ENCODE measurements at places on chromosomes 13 and 19. TPM values are rescaled to one million over a fixed set of nuclear protein-coding genes. Genes with fewer than 3 reads are reported as not detected.

GRCh38 chr13:83880275-83881139, 1.8 kb downstream of the SLITRK1 start:
- DNase-seq: no peak

- no peak for DNase-seq
Observed at GRCh38 chr13:96002322-96003131, 50.7 kb downstream of the UGGT2 start.

GRCh38 chr13:100645382-100645781, 29.2 kb downstream of the TMTC4 start:
- DNase-seq: no peak

- DNase-seq: no peak
Observed at GRCh38 chr13:32600890-32601289, 14.6 kb downstream of the PDS5B start.

DNA sequence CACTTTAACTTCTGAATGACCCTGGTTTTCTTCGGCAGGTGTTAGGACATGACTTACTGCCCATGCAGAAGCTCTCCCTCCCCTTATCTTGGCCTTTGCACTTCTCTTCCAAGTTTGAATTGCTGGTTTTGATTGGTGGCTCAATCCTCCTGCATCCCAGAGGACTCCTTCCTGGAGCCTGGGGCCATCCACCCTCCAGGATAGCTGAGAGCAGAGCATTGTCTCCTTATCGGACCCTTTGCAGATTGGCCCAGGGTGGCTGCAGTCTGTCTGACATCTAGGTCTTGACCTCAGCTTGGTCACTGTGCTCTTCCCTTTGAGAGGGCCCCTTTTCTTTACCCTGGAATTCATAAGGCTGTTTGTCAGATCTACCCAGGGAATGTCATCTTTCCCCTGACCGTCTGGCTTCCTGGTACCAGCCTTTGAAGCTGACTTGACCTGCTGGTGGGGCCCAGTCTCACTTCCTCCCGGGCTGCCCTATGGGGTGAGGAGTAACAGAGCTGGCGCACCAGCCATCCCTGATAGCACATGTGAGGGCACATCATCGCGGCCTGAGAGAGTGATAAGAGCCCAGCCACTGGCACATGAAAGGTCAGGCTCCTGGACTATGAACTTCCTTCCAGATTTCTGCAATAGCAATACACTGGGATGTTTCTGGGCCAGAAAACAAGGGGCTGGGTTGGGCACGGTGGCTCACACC, 172.9 kb upstream of the UBL3 start:
- DNase-seq: no peak

- no peak for DNase-seq
Observed at GRCh38 chr13:93290503-93290902, 63.9 kb downstream of the GPC6 start.

DNA sequence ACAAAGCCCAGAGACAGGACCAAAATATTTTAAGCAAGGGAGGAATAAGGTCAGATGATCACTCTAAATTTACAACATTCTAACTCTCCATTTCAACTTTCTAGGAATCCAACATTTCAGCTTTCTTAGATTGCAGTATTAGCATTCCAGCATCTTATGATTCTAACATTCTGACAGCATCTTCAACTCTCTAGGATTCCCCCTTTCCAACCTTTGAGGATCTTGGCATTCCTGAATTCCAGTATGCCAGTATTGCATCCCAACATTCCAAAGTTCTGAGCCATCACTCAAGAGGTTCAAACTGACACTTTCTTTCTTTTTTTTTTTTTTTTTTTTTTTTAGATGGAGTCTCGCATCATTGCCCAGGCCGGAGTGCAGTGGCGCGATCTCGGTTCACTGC, 13.8 kb downstream of the TGFB1 start:
- DNase-seq: no peak

GRCh38 chr13:97135883-97136282, 86.2 kb upstream of the MBNL2 start:
- DNase-seq: no peak

DNA sequence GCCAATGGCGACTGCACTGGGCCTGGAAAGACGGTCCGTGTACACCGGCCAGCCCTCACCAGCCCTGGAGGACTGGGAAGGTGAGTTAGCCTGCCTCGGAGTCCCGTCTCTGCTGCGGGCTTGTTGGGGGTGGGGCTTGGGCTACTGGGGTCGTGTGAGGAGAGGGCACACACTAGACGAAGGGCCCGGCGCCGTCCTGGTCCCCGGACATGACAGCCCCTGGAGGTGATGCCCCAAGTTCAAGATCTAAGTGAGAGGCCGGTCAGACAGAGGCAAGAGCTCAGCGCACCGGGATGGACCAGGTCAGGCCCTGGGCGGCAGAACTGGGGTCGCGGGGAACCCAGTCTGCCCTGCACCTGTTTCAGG, 1.6 kb downstream of the CILP2 start:
- DNase-seq: no peak

DNA sequence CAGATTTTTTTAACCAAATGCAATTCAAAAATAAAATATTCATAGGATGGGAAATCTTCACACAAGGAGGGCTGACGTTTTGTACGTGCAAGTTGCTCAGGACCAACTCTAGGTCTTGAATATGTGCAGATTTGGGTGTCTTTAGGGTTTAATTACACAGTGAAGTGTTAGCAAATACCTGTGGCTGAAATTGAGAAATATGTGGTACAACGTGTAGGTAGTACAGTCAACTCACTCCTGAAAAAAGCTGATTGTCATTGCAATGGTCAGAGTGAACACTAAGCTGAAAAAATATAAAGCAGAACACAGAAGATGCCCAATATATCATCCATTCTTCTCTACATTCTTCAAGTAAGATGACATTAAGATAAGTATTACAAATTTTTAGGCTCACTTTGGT, 314.3 kb downstream of the SLITRK1 start:
- DNase-seq: no peak

- DNase-seq: no peak
Observed at GRCh38 chr13:44064357-44064756, 184.7 kb downstream of the LACC1 start.

Gene RNF113B
- not detected for total RNA-seq

Gene SLC25A42
- total RNA-seq: 12.2 TPM

All from activated CD4-positive, alpha-beta memory T cell treated with anti-CD3 and anti-CD28 coated beads for 36 hours (primary cell).